ENCODE measurements at places on chromosomes 7 and 10.

- DNase-seq = no peak
Measured at GRCh38 chr7:82335001-82335400, 108.6 kb downstream of the CACNA2D1 start.

GRCh38 chr10:96252730-96253129 is 18.6 kb downstream of the BLNK start:
- no peak for DNase-seq

- DNase-seq = no peak
Measured at GRCh38 chr7:143331179-143331801, 15.4 kb downstream of the CLCN1 start.

GRCh38 chr7:4668510-4668847 is 13.6 kb upstream of the FOXK1 start:
- DNase-seq = no peak

GRCh38 chr10:74306227-74306982 is 155.4 kb downstream of the ADK start:
- DNase-seq = no peak

DNA sequence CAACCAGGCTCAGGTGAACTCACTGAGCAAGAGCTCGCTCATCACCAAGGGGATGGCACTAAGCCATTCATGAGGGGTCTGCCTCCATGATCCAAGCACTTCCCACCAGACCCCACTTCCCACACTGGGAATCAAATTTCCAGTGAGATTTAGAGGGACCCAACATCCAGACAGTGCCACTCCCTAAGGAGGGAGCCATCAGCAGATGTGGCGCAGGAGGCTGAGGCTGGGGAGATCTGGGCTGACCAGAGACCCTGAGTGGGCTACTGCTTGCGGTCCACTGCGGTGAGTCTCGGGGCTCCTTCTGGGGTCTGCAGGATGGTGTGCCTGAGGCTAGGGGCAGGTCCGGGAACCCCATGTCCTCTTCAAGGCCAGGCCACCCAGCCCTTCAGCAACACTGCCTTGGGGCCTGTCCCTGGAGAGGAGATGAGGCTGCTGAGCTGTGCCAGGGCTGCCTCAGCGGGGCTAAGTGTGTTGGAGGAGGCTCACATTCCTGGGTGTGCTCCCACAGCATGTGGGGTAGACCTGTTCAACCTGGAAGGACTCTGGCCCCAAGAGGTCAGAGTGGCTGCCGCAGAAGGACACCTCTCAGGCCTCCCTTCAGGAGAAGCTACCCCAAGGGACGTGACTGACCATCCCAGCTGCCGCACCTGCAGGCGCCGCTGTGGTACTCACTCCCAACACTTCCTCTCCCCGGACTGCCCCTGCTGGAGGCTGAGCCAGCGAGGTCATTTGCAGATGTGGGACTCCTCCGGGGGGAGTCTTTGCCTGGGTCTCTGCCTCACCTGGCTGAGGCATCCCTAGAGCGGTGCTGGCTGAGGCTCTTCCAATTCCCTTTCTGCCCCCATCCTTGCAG is 22.3 kb upstream of the PCBD1 start:
- no peak for DNase-seq
